CMK (cell line): ENCODE measurements at places on chromosomes 12 and 14.
A peak's percentile ranks its signal among the peaks of the same experiment; 100 is the strongest.

DNA sequence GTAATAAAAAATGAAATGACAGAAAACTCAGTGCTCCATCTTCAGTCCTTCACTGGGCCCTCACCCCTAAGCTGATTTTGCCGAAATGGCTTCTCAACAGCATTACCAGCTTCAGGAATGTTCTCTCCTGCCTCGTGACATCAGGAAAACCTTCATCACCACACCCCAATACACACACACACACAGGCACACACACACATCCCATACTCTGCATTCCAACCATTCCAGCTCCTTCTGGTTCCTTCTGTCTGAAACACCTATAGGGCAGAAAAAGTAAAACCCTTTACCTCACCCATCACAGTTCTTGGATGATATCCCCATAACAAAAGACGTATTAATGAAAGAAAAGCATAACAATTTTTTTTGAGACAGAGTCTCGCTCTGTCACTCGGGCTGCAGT is 75.9 kb downstream of the CCDC60 start:
- no peak for DNase-seq

DNA sequence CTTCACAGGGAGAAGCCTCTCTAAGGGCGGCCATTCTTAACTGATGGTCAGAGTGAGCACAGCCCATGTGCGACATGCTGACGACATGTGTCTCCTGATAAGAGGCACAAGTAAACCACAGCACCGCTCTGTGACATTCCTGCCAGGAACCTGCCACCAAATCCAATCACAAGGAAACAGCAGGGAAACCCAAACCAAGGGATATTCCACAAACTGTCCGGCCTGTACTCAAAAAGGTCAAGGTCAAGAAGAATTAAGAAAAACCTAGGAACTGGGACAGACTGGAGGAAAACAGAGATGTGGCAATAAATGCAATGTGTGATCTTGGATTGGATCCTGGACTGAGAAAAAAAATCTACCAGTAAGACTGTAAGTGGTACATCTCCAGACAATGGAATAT is 91.9 kb downstream of the SYNE3 start:
- DNase-seq, result peak; percentile 48

GRCh38 chr12:125218952-125219351 is 153.7 kb downstream of the AACS start:
- no peak for DNase-seq

GRCh38 chr12:43361031-43361710 is 190.8 kb downstream of the ADAMTS20 start:
- no peak for DNase-seq

- DNase-seq, result no peak
These were observed 14.7 kb upstream of the STK38L start for GRCh38 chr12:27229367-27229766.

DNA sequence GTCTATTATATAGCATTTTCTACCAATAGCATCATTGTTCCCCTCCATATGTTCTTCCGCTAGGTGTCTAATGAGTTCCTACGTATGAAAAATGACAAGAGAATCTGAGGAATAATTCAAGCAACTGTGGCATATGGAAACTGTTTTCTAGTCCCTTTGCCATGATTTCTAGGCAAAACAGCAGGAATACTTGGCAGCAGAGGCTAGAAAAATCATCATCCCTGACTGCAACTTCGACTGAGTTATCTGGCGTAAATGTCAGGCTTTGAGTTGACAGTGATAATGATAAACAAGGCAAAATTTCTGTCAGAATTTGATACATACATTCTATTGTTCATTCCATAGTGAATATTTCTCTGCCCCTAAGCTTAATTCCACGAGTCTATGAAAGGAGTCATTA is 572.8 kb upstream of the USP15 start:
- DNase-seq, result no peak

DNA sequence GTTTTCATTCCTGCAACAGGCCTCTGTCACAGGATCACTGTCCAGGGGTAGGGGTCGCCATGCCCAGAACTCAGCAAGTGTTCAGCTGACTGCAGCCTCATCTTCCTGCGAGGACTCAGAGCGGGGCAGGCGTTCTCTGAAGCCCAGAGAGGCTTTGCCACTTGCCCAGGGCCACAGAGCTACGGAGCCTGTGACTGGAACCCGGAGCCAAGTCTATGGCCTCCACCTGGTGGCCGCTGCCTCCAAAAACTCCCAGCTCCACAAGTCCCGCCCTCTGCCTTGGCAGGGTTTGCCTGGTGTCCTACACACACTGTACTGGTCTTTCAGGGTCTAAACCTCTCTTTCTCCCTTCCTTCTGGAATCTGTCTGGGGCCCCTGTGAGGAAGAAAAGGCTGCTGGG is 8.7 kb upstream of the PPP1R13B start:
- no peak for DNase-seq

DNA sequence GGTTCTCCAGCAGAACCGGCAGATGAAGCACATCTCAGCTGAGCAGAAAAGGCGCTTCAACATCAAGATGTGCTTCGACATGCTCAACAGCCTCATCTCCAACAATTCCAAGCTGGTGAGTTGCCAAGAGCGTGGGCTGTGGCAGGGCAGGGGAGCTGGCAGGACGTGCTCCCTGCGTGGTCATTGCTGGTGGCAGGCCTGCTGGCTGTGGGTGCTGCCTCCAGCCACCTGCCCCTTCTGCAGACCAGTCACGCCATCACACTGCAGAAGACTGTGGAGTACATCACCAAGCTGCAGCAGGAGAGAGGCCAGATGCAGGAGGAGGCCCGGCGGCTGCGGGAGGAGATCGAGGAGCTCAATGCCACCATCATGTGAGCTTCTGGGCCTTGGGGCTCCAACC is 35.8 kb downstream of the IL31 start:
- no peak for DNase-seq

DNA sequence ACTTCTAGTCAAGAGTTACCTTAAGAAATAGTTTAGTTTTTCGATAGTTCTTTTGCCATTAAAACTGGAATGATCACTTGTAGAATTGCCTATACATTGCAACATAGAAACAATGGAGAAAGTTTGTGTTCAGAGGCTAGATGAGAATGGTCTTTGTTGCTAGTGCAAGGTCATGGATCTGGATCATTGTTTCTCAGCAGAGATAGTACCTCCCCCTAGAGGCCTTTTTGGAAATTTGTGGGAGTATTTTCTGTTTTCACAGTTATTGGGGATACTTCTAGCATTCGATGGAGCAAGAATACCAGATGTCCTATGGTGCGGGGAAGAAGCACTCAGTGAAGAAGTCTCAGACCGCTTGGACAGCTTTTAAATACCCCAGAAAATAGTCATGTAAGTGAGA is 138.8 kb upstream of the HMGA2 start:
- no peak for DNase-seq

DNA sequence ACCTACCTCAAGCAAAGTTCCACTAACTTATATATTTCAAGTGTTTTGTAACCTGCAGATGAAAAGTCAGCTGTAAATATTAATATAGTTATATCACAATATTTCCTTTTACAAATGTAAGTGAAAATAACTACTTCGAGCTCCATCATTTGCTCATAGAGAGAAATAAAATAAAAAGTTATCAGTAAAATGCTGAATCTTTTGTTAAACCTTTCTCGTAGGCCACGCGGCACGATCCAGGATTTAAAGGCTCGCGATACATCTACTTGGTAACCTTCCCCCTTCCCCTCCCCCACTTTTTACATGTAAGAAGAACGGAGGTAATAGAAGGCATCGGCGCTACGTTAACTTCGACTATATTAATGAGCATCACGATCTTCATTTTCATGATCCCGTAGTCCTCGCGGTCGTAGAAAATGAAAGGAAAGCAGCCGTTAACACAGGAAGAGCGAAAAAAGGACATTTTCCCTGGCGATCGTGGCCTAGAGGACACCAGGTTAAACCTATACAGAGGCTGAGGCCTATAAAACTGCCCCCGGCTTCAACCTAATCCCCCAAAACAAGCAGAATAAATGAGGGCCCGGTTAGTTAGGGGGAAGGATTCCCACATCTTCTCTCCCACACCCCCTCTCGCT is 508 bp downstream of the HNRNPC start:
- peak; percentile 42 for DNase-seq

DNA sequence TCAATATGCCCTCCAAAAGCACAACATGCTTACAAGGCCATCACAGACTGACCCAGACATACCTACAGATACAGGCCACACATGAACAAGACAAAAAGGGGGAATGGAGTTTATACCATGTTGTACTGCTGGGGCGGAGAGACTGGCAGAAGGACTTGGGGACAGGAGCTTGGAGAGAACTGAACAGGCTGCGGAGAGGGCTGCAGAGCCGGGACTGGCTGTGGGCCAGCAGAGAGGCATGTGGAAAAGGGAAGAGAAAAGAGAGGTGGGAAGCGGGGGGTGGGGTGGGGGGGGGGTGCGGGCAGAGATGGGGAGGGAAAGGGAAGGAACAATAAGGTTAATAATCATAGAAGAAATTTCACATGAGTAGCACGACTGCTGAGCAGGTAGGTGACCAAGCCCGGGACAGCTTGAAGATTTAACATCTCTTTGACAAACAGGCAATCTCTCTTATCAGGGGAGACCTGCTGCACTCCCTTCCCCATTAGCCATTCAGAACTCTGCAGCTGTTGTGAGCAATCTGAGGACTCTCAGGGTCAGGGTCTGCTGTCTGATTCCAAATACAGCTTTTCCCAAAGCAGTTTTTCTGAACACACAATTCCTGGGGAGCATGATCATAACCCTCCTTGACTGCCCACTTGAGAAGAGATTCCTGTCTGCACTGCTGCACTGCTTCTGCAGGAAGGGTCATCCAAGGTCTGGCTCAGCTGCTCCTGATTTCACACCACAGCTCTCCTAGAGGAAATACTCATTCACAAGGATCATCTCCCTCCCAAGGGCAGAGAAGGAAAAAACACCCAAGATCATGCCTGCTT is 21.6 kb upstream of the STAC3 start:
- DNase-seq, result no peak
